ENCODE measurements at places on chromosomes 1 and 21.

GRCh38 chr21:42652527-42653230 lies 742 bp upstream of the PDE9A start:
- DNase-seq = no peak

DNA sequence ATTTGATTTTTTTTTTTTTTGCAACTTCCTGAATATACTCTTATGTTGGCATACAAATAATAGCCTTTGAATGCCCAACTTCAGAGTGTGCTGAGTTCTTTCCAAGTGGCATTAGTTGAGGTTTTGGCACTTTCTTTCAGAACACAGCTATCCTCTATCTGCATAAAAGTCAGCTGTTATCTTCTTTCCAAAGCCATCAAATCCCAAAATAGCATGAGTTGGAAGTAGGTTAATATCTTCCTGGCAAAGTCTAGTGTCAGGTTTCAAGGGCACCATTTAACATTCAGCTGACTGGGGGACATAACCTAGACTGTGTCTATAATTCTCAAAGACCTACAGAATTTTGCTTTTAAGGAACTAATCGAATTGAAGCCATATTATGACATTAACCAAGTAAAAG lies 223.9 kb downstream of the PLPP3 start:
- no peak for DNase-seq

- DNase-seq = no peak
Observed at GRCh38 chr1:55571767-55572166, 356.6 kb upstream of the USP24 start.

- DNase-seq = no peak
Observed at GRCh38 chr1:96365076-96365475, 356.5 kb upstream of the PTBP2 start.

GRCh38 chr1:14083706-14084105 lies 383.7 kb downstream of the PRDM2 start:
- DNase-seq = no peak

DNA sequence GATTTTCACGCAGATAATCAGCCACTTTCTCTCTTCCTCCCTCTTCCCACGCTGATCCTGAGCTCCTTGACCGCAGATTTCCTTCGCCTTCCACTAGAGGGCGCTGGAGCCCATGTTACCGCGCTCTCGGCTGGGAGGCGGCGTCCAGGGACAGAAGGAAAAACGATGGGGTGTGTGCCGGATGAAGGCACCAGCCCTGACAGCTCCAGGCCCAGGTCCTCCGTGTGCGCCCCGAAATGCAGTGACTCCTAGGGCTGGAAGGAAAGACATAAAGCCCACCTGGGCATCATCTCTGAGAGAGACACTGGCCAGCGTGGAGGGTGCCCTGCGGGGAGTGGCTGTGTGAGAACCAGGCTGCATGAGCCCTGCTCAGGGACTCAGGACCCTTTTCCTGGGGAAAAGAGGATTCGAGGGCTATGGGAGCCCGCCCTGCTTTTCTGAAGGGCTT lies 44.9 kb upstream of the CYP2J2 start:
- no peak for DNase-seq

GRCh38 chr1:28249866-28250295 lies 9.4 kb upstream of the SESN2 start:
- no peak for DNase-seq

DNA sequence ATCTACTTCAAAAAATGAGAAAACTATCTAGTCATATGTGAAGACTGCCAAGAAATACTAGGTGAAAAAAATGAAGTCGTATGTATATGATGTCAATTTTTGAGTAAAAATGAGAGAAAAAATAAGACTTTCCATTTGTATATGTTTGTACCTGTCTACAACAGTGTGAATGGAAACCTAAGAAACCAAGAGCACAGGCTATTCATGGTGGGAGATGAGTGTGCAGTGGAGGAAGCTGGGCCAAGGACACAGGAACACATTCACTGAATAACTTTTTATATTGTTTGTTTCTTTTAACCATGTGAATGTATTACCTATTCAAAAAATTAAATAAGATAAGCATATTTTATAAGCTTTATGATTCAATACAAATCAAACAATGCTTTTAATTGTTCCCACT lies 67.0 kb downstream of the ERO1B start:
- no peak for DNase-seq

DNA sequence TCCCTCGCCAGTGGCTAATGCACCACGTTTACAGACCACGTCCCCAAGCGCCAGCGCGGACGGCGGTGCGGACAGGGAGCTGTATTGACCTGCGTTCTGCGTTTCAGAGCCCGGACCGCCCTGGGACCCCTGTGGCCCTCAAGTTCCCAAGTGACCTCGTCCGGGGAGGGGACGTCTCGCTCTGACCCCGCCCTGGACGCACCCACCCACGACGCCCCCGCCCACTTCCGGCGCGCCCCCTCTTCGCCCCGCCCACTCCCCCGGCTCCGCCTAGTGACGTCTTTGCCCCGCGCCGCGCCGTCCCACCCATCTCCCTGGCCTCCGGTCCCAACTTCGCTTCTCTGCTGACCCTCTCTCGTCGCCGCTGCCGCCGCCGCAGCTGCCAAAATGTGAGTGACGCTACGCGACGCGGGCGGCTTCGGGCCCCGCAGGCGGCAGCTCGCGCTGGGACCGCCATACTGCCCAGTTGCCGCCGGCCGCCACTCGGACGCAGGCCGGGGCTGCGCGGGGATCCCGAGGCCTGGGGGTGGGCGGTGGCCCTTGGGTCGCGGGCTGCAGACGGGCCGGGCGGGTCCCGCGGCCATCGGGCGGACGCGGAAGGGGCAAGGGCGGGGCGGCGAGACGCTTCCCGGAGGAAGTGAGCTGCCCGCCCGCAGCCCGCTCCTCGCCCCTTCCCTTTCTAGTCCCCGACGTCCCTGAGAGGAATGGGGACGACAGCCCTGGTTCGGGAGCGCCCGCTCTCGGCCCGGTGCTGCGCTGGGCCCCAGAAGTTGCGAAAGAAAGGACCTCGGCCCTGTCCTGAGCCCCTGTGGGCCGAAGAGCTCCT lies at the start of gene VAMP3:
Gene VAMP3, plus strand, starts transcription at position 300 of the 826 bp plus-strand sequence. Its CDS starts 88 bp downstream, at position 388.
- DNase-seq = peak; percentile 85

- DNase-seq = no peak
Observed at GRCh38 chr1:115211071-115211745, 121.9 kb upstream of the TSPAN2 start.

GRCh38 chr1:65253800-65254319 lies 55.5 kb upstream of the DNAJC6 start:
- no peak for DNase-seq

- no peak for DNase-seq
Observed at GRCh38 chr21:14993115-14993514, 71.7 kb downstream of the NRIP1 start.

DNA sequence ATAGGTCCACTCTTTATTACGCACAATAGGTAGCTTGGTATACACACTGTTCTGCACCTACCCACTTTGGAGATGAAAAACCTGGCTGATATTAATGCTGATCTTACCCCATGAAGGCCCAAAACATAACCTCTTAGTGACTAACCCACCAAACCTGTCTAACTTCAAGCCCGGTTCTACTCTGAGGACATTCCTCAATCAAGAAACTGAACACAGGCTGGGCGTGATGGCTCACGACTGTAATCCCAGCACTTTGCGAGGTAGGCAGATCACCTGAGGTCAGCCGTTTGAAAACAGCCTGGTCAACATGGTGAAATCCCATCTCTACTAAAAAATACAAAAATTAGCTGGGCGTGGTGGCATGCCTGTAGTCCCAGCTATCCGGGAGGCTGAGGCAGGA lies 50.5 kb downstream of the EYA3 start:
- DNase-seq = no peak

DNA sequence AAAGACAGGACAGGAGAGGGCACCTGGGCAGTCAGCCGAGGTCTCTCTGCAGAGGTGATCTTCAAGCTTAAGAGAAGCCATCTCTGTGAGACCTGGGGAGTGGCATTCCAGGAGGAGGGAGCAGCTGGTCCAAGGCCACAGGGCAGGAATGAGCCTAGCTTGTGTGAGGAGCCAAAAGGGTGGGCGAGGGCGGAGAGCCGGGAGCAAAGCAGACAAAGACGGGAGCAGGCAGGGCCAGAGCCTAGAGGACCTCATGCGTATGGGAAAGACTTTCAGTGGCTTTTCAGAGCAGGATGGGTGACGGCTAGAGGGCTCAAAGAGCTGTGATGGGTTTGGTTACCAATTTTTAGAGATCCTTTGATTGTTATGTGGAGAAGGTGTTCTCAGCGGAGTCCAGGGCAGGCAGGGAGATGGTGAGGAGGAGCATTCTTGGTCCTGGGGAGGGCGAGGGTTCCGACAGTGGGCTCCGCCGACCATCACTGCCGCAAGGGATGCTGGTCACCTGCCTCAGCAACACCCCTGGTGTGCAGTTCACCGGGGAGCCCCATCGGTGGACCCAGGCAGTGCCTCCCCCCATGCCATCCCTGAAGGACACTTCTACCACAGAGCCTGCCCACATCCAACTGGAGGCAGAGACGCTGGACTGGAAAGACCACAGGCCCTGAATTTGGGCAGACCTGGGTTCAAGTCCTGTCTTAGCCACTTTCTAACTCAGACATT lies 122.9 kb upstream of the IRF2BP2 start:
- DNase-seq = no peak

GRCh38 chr1:39446986-39447567 lies 44.4 kb upstream of the BMP8A start:
- no peak for DNase-seq

DNA sequence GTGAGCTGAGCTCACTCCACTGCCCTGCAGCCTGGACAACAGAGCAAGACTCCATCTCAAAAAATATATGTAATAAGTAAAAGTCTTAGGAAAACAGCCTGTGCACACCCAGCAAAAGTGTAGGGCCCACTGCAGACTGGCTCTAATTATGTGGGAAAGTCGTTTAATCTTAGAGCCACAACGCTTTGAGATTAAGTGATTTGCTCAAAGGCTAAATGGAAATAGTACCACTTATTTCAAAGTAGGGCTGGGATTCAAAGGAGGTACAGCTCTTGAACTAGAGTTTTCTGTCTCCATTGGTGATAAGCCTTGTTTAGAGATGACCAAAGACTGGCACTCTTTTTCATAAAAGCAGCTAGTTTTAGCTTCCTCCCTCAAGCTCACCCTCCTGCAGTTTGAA lies 2.2 kb downstream of the TACSTD2 start:
- no peak for DNase-seq

GRCh38 chr1:119582801-119583200 lies 65.3 kb downstream of the ZNF697 start:
- DNase-seq = no peak

GRCh38 chr21:46082963-46083790 lies 14.7 kb upstream of the COL6A2 start:
- no peak for DNase-seq

DNA sequence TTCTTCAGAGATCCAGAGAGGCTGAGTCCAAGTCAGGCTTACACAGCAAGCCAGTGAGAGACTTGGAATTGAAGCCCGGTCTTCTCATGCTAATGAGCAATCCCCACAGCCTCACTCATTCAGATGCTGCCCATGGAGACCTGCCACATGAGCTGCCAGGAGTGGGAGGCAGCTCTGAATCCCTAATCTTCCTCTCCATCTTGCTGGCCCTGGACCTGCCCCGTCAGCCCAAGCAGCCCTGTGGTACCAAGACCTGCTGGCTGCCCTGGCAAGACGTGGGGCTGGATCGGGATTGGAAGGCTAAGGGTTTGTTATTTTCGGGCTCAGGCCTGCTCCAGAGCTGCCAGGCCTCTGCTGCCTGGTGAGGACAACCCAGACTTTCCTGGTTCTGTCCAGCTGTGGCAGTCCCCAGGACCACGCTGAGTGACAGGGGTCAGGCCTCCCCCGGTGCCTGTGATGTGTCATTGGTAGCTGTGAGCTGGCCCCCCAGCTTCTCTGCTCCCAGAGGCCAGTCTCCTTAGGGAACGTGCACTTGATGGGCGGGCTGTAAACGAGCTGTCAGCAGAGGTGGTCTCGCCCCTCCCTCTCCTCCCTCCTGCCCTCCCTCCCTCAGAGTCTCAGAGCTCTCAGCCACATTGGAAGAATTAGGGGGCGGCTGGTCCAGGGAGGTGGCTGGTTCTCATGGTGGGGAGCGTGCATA lies 135.0 kb downstream of the FOXD2 start:
- DNase-seq = no peak

- no peak for DNase-seq
Observed at GRCh38 chr1:1286313-1287261, 6.4 kb downstream of the SCNN1D start.

DNA sequence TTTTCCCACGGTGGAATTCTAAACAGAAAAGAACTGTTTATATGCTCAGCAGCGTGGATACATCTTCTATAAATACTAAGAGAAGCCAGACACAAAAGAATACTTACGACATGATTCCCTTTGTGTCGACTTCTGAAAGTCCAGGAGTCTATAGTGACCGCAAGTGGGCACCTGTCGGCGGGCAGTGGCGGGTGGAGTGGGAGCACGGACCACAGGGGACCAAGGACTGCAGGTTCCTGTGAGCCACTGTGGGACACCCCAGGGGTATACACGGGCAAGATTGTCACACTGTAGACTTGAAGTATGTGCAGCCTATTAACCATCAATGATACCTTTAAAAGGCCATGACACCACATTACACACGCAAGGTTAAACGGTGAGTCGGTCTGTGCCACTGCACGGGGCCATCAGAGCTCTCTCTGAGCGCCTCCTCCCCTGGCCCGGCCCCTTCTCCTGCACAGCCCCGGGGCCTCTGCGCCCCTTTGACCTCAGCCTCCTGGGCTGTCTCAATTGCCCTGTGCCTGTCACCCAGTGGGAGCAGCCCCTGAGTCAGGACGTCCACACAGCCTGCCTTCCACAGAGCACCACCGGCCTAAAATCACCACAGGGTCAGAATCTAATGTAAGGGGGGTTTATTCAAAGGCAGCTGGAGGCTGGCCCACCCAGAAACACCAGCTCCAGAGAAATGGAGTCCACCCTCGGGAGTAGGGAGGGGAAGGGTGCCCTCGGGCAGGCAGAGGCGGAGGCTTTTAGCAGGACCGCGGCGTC lies 90.0 kb upstream of the COL6A1 start:
- no peak for DNase-seq

DNA sequence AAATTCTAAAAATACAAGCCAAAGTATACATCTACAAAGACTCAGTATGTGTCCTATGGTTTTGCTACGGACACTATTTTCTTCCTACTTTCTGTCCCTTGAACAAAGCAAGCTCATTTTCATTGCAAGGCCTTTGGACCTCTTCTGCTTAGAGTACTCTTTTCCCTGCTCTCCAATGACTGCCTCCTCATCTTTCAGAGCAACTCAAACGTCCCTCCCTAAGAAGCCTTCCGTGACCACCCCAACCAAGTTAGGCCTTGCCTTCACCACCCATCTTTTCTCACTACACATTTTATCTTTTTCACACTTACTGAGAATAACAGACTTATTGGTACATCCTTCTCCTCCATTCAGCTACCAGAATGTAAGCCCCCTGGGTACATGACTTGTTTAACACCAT lies 39.9 kb downstream of the ENAH start:
- no peak for DNase-seq
